Cardiac septum (tissue), 1 donor: ENCODE measurements at places on chromosomes 3 and 15. TPM values are rescaled to one million over a fixed set of nuclear protein-coding genes. Genes with fewer than 3 reads are reported as not detected.

Gene FGF12
- total RNA-seq: 45.1 TPM

Gene CTDSPL
- total RNA-seq: 36.4 TPM

Gene ETV5
- total RNA-seq: 17.4 TPM

Gene CPNE4
- 7.4 TPM for total RNA-seq

Gene TIGIT
- 0.32 TPM for total RNA-seq

Gene CLSTN2
- total RNA-seq: 3.9 TPM

Gene C3orf22
- not detected for total RNA-seq

Gene SLC27A2
- total RNA-seq: not detected

Gene ACTC1
- total RNA-seq: 11,631 TPM

Gene EFHB
- total RNA-seq: 0.59 TPM

Gene AGTR1
- total RNA-seq: 0.67 TPM

Gene VIPR1
- total RNA-seq: 0.89 TPM

Gene SAXO2
- 3.3 TPM for total RNA-seq

Gene TMEM266
- not detected for total RNA-seq

Gene PCLAF
- total RNA-seq: 0.19 TPM

Gene TRH
- not detected for total RNA-seq

Gene MITF
- 97.6 TPM for total RNA-seq

Gene SLC22A13
- 0.22 TPM for total RNA-seq

Gene MANF
- 77.6 TPM for total RNA-seq
